ENCODE measurements at places on chromosomes 12 and 14.

DNA sequence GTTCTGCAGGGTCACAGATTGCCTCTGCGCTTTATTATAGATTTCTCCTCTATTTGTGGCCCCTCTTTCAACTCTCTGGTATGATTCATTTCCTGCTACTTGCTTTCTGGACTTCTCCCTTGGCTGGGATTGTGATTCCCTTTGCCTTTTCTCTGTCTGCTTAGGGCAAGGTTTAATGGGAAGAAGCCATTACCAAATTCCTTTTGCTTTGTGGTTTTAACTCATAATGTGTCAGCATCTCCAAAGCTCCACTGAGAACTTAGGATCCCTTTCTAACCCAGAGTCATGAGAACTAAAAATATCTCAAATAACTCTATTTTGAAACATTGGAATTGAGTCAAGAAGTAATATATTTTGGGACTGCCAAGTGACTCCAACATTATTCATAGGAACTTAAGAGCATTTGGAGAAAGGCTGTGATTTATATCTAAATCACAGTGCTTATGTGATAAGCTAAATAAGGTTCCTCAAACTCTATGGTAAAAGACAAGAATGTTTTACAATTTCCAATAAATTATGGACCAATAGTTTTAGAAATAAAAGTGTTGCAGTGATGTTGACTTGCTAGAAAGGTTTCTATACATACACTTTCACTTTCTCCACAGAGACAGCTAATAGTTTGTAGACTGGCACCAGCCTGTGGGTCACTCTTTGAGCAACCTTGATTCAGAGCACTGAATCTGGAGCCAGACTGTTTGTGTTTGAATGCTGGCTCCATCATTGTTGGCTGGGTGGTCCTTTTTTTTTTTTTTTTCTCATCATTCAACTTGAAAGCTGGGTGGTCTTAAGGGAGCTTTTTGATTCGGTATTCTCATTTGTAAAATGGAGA is 93.9 kb downstream of the DACT1 start:
- DNase-seq, result peak; percentile 100

- DNase-seq, result no peak
Observed at GRCh38 chr14:53491884-53492277, 338.8 kb upstream of the DDHD1 start.

GRCh38 chr14:99679996-99680395 is 4.1 kb upstream of the CYP46A1 start:
- DNase-seq, result no peak

DNA sequence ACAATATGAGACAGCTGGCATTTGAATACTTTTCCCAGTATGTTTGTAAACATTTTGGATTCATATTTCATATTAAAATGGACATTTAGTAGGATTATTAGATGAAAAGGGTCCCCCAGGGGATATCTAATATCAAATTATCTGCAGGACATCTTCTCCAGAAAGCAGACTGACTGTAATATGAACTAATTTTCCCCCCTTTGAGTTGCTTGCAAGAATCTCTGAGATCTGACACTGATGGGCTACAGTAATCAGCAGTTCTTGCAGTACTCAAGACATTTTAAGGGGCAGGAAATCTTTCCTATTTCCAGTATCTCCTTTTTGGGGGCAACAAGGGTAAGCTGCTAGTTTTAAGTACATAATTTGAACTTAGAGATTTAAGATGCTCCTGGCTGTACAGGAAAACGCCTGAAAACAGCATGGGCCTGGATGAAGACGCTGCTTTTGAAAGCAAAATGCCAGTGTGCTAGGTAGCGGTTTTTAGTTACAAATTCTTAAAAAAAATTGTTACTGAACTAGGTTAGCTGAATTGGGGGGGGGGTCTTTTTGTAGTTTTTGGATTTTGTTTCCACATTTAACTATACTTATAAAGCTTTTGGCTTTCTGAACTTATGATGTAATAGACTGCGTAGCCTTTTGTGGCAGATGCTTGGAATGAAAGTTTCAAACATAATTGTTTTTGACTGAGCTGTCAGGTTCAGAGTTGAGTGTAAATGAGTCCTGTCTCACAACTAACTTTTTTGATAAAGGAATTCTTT is 2.2 kb downstream of the FRMD6 start:
- DNase-seq, result peak; percentile 45

DNA sequence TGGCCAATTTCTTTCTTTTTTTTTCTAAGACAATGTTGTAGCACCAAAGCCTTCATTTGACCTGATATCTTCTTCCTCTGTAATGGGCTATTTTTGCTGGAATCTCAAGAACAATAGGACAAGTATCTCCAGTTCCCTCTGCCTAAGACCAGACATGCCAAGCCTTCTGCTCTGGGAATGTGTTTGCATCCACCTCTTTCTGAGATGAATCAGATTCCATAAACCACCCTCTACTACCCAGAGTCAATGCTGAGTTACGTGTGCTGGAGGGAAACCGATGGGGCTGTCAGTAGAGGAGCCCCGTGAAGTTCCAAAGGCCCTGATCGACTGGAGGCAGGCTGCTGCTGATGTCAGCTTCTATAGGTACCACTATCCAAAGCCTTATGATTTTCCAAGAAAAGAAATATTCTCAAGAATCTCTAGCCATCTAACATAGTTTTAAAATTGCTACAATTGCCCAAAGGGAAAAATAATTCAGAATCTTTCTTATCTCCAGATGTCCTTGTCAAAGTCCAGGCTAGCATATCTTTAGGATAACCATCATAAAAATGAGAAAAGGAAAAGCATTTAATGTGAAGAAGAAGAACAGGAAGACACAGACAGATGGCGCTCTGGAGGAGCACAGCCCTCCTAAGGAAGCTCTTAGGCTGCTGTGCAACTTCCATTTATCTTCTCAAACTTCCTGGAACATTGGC is 101.9 kb downstream of the SLC8A3 start:
- peak; percentile 56 for DNase-seq

DNA sequence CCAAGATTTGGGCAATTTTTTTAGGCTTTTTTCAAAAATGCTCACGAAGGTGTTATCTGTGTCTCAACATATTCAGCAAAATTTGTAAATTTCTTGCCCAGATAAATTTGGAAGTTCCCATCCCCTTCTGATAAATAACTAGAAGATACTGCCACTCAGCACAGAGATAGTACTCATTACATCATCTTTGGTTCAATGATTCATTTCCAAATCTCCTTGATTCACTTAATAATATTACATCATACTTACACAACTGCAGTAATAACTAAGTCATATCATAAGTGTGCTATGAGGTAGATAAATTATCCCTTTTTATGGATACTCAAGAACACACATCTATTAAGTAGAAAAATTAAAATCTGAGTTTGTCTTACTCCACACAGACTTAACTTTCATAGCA is 89.4 kb downstream of the RPAP3 start:
- DNase-seq, result no peak

DNA sequence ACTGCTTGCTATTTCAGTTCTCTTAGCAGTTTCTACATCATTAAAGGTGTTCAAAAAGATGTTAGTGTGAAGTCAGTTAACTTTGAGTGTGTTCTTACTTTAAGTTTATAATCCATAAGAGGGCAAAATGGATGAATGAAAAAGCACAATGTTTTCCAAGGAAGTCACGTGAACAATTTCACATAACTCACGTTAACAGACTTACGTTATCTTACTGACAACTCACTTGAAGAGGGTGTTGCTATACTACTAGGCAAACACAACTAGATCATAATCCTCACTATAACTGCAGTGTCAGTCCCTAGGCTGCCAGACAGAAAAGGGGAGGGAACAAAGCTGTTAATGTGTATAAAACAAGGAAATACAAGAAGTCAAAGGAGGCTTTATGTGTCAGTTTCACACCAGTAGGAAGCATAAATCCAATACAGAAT is 6.4 kb downstream of the SLC2A13 start:
- DNase-seq, result no peak

Data from fibroblast of mammary gland (primary cell).